Posterior vena cava (tissue), 2 donors: ENCODE measurements at places on chromosomes 11 and 22.
A peak's percentile ranks its signal among the peaks of the same experiment; 100 is the strongest.

DNA sequence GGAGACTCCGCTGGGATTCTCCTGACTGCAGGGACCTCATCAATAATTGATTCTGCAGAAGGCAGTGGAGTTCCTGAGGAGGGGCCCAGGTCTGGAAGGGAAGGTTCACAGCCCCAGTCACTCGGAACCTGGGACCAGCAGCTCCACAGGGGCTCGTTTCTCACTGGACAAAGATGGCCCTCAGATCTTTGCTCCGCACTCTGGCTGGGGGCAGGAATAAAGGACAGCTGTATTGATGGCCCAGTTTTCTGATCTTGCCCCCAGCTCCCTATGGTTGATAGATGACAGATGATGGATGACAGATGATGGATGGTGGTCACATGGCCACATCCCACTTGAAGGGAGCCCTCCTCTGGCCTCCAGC, 11.3 kb upstream of the BCR start:
- no peak for DNase-seq

DNA sequence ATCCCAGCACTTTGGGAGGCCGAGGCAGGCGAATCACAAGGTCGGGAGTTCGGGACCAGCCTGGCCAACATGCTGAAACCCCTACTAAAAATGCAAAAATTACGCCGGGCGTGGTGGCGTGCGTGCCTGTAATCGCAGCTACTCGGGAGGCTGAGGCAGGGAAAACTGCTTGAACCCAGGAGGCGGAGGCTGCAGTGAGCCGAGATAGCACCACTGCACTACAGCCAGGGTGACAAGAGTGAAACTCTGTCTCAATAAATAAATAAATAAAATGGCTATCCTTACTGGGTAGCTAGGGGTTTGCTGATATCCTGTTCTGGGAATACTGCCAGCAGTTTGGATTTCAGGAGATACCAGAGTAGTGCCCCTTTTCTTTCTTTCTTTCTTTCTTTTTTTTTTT, 2.4 kb upstream of the RBM14 start:
- peak; percentile 37 for DNase-seq

DNA sequence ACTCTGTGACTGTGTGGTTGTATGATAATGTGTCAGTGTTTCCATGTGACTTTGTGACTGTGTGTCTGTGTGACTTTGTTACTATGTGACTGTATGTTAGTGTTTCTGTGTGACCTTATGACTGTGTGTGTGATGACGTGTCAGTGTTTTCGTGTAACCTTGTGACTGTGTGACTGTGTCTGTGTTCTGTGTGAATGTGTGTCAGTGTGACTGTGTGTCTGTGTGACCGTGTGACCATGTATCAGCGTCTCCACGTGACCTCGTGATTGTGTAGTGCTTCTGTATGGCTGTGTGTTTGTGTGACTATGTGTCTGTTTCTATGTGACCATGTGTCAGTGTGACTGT, 9.5 kb upstream of the PKNOX2 start:
- DNase-seq = no peak

GRCh38 chr11:72245263-72245816, 1.4 kb upstream of the PHOX2A start:
- peak; percentile 65 for DNase-seq

- no peak for DNase-seq
These were observed 89.8 kb downstream of the APIP start for GRCh38 chr11:34826384-34826726.

- DNase-seq = no peak
These were observed 196.4 kb downstream of the LARGE1 start for GRCh38 chr22:33723915-33724314.

DNA sequence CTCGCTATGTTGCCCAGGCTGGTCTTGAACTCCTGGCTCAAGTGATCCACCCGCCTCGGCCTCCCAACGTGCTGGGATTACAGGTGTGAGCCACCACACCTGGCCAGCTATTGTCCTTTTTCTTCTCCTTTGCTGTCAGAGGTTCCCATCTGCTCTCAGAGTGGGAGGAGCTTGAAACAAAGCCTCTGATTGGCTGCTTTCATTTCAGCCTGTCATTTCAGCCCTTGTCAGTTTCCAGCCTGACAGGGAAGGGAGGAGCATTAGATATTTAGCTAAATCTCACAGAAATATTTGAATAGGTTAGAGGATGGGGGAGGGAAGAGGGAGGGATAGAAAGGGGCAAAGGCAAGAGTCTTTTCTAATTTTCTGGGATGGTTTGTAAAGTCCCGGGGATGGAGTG, 8.7 kb downstream of the SLC22A6 start:
- no peak for DNase-seq

- DNase-seq = no peak
These were observed 451.3 kb downstream of the OPCML start for GRCh38 chr11:133081020-133081419.

DNA sequence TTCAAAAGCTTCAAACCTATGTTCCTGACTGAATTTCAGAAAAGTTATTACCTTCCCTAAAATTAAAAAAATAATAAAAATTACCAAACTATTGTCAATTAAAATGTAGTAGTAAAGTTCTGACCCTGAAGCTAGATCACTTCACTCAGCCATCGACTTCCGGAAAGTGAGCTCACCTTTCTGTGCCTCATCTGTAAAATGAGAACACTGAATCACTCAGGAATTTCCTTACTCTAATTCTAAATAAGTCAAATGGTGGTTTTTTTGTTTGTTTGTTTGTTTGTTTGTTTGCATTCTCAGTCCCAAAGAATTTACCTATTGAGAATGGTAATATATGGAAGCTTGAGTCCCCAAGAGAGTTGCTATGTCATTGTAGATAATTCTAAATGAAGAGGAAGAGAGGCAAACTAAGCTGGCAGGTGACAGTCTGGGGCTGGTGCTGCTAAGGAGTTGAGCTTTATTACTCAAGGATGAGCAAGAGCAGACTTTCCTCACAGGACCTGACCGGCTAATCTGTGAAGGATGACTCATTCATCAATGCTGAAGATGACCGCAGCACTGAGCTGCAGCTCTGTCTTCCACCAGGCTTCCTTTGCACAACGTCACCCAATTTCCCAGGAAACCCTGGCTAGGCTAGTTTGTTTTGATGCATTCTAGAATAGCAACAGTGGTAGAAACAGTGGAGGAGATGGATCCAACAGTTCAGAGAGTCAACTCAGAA, 248.8 kb downstream of the RAB38 start:
- DNase-seq = no peak

DNA sequence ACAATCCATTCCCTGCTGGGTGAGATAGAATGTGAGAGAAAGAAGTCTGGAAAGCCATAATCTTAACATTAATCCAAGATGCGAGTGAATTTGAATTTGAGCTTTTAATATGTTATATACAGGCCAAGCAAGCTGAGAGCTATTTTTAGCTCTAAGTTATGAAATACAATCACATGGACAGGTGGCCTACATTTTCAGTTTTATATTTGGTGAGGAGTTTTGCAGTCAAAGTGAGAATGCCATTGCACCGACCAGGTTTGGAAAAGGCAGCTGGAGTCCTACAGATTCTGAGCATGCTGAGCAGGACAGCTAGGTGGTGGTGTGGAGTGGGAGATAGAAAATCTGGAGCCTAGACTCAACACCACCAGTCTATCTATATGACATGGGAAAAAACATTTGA, 12.0 kb downstream of the OR5B21 start:
- DNase-seq = no peak
